ENCODE measurements at places on chromosomes 5 and 9.

DNA sequence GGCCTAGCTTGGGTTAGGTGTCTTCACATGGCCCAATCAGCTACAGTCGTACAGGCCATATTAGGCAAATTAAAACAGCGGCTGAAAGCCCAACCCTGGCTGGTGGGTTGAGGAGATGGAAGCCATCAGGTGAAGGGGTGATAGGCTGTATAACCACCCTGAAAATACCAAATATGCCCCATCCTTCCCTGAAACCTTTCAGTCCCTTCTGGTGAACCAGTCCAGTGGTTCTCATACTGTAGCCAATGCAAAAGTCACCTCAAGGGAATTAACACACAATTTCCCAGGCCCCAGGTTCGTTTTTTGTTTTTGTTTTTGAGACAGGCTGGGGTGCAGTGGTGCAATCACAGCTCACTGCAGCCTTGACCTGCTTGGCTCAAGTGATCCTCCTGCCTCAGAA is 19.8 kb upstream of the KCNV2 start:
- DNase-seq: no peak

- no peak for DNase-seq
Measured at GRCh38 chr9:104091116-104091515, 3.0 kb upstream of the SMC2 start.

GRCh38 chr5:10301266-10301665 is 6.4 kb downstream of the CMBL start:
- DNase-seq: no peak

DNA sequence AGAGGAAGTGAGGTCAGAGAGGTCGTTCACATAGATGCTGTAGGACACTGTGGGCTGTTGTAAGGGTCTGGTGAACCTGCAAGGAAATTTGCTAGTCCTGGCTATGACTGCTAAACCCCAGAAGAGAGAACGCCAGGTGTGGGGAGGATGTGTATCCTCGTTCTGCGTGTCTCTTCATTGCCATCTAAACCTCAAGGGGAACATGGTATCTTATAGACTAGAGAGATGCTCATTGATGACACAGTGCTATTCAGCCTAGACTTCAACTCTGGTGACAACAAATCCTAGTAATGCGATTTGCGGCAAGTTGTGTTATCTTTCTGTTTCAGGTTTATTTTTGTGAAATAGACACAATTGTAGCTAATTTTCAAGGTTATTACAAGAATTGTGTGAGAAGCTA is 140.2 kb downstream of the ADAMTSL1 start:
- no peak for DNase-seq

- no peak for DNase-seq
Measured at GRCh38 chr9:130288926-130289690, 23.5 kb downstream of the HMCN2 start.

DNA sequence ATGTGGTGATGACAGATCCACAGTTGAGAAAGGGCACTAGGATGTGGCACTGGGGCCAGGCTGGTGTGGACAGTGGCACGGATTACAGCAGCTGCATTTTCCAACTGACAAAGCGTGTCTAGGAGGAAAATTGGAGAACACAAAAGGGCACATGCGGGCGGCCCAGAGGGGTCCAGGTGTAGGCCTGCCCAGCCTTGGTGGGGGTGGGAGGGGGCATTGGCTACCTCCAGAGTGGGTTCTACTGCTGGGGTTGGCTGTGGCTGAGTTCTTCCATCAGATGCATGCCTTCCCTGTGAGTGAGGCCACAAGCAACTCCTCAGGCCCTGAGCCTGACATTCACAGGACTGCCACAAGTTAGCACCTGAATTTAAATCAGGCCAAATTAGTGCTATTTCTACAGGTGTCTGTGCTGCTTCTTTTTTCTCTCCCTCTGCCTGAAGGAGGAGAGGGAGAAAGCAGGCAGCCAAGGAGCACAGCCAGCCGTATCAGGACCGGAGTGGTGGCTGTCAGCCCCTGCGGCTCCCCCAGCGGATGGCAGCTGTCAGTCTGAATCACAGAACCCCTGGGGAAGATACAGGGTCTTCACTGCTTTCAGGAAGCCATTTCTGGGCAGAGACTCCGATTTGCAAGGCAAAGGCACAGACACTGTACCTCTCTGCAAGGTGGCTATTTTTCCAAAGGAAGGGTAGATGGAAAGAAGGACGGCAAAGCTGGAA is 464.2 kb downstream of the SPOCK1 start:
- DNase-seq: no peak

GRCh38 chr5:73450137-73450536 is 1.6 kb upstream of the FOXD1 start:
- no peak for DNase-seq

GRCh38 chr5:124677374-124678351 is 68.8 kb downstream of the ZNF608 start:
- DNase-seq: peak; percentile 40

- peak; percentile 37 for DNase-seq
Measured at GRCh38 chr9:2872250-2872930, 28.5 kb upstream of the PUM3 start.

DNA sequence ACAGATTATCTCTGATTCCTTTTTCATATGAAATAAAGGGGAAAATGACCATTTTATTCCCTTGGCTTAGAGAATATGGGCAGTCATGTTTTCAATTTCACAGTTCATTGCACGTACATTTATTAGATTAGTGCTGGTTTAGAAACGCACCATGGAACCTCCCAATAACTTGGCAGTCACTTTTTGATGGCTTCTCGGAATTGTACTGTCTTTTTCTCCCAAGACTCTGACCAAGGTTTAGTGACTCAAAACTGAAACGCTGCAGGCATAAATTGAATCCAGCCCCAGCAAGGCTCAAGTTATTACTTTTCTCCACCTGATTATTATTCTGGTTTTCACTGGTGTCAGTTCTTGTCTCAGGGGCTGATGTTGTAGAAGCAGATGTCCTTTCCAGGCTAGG is 55.6 kb upstream of the EGFLAM start:
- DNase-seq: no peak

GRCh38 chr5:79505138-79505537 is 8.8 kb downstream of the HOMER1 start:
- no peak for DNase-seq

GRCh38 chr5:137296213-137296781 is 202.8 kb downstream of the SPOCK1 start:
- DNase-seq: peak; percentile 40

Measured in right kidney (tissue), 9 donors.